Stimulated activated CD4-positive, alpha-beta T cell treated with anti-CD3 and anti-CD28 coated beads, Interleukin-2, amount 100 ng/mL, for 48 hours (primary cell): ENCODE measurements at places on chromosomes 1 and 21.
A peak's percentile ranks its signal among the peaks of the same experiment; 100 is the strongest.

GRCh38 chr1:89890085-89890752 lies 69.4 kb downstream of the LRRC8D start:
- DNase-seq = no peak

GRCh38 chr1:20076223-20076622 lies 6.2 kb downstream of the PLA2G5 start:
- DNase-seq = no peak

DNA sequence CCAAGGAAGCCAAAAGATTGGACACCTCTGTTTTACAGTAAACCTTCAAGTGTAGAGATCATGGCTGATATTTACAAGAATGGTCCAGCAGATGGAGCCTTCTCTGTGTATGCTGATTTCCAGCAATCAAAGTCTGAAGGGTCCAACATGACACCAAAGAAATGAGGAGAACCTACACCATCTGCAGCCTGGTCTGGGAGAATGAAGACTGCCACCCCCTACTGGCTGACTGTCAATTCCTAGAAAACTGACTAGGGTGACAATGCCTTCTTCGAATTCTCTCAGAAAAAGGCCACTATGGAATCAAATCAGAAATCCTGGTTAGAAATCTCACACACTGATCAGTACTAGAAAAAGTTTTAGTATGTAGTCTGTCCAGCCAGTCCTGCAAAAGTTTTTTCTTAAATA lies 83.3 kb downstream of the CDC42BPA start:
- DNase-seq = no peak

- DNase-seq = no peak
Measured at GRCh38 chr21:43624339-43624738, 34.9 kb downstream of the HSF2BP start.

- no peak for DNase-seq
Measured at GRCh38 chr1:86594284-86594770, 47.4 kb downstream of the CLCA4 start.

GRCh38 chr1:17119773-17120480 lies 676 bp upstream of the PADI2 start:
- no peak for DNase-seq

DNA sequence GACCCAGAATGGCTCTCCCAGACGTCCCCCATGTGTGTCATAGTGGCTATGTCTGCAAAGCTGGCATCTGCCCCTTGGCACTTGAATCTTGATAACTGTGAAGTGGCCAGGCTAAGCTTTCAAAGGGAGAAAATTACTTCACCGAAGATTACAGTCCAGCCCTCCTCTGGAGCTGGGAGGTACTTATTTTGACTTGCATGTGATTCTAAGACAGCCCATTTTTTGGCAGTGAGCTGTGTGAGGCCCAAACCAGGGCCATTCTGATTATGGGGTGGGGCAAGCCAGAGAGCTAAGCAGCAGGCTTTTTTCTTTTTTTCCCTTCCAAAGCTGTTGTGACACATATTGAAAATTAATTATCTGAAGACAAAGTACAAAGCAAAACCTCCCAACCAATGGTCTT lies 42.1 kb upstream of the C8B start:
- DNase-seq = no peak

GRCh38 chr1:112564081-112564480 lies 54.9 kb downstream of the ST7L start:
- no peak for DNase-seq

DNA sequence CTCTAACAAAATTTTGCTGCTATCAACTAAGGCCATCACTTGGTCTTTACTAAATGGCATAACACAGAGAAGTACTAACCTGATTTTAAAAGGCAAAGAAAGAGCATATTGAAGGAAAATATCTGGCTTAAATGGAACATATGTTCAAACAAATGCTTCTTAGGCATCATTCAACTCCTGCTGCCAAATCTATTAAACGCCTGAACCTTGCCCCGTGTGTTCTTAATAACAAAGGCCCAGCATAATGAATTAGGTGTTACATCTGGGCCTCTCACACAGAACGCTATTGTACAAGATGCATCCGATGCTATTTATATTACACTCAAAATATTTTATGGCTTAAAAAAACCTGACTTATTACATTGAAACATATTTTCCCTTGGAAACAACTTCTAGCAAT lies 48.4 kb downstream of the B3GALNT2 start:
- DNase-seq = no peak

- DNase-seq = no peak
Measured at GRCh38 chr21:38506661-38507281, 8.5 kb upstream of the ERG start.

DNA sequence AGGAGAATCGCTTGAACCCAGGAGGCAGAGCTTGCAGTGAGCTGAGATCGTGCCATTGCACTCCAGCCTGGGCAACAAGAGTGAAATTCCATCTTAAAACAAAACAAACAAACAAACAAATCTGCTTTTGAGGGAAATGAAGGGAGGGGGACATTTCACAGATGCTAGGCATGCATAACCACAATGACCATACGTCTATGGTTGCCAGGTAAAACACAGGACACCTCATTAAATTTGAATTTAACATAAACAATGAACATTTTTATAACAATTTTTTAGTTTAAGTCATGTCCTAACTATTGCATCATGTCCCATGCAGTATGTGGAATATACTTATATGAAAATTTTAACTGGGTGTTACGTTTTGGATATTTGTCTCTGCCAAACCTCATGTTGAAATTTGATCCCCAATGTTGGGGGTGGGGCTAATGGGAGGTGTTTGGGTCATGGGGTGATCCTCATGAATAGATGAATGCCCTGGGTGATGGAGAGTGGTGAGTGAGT lies 31.0 kb upstream of the ZBTB18 start:
- no peak for DNase-seq

- no peak for DNase-seq
Measured at GRCh38 chr1:101379950-101380349, 143.1 kb downstream of the S1PR1 start.

DNA sequence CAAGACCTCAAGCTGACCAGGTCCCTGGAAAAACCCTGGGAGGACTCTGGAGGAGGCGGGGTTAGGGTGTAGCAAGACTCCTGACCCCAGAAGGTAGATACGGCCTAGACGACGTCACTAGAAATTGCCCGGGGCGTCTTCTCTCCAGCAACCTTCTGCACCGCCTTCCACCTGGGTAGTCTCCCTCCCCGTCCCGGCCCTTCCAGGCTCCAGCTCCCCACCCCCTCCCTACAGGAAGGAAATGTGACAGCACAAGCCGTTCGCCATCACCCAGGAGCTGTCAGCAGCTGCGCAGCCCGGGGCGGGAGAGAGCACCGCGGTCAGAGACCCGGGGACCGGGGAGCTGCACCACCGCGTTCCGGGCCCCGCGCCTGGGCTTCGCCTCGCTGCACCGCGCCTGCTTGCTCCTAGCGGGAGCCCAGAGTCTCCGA lies 20.0 kb downstream of the SERTAD4 start:
- DNase-seq = no peak

DNA sequence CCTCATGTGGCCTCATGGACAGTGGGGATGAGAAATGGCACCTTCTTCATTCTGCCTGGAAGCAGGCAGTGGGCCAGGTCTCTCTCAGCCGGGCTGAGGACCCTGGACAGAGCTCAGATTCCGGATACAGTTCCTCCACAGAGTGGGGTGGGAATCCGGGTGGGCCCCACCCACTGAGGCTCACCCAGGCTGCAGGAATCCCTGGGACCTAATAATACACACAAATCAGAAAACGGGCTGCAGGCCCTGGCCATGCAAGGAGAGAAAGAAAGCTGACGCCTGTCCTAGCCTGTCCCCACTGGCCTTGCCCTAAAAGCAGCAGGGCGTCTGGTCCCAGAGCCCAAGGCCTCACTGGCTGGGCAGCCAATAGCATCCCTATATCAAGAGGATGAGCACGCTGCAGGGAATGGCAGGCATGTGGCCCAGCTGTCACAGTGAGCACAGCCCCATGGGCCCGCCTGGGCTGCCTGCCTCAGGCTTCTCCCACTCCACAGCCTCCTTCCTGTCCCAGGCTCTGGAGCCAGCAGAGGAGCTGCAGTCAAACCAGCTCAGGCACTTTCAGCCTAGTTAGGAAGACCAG lies 25.3 kb downstream of the ACTA1 start:
- no peak for DNase-seq

DNA sequence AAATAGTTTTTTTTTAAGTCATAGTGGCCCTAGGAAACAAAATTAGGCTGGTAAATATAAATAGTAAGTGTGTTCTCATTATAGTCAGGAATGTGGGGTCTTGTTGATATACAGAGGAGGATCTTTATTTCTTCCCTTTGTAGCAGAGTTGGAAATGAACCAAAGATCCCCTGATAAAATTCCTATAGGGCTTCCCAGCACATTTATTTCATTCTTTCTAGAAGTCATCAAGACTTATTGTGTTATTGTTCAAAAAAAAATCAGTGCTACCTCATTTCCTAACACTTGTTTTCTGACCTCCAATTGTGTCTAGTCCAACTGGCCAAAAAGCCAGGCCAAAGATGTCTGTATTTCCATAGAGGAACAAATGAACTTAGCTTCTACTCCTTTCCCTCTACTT lies 7.6 kb upstream of the PLEKHO1 start:
- no peak for DNase-seq

- DNase-seq = no peak
Measured at GRCh38 chr1:22517956-22518355, 45.3 kb upstream of the EPHA8 start.

GRCh38 chr1:157992833-157993146 lies 655 bp upstream of the KIRREL1 start:
- no peak for DNase-seq

GRCh38 chr21:45300786-45301520 lies 13.3 kb upstream of the POFUT2 start:
- DNase-seq = no peak

DNA sequence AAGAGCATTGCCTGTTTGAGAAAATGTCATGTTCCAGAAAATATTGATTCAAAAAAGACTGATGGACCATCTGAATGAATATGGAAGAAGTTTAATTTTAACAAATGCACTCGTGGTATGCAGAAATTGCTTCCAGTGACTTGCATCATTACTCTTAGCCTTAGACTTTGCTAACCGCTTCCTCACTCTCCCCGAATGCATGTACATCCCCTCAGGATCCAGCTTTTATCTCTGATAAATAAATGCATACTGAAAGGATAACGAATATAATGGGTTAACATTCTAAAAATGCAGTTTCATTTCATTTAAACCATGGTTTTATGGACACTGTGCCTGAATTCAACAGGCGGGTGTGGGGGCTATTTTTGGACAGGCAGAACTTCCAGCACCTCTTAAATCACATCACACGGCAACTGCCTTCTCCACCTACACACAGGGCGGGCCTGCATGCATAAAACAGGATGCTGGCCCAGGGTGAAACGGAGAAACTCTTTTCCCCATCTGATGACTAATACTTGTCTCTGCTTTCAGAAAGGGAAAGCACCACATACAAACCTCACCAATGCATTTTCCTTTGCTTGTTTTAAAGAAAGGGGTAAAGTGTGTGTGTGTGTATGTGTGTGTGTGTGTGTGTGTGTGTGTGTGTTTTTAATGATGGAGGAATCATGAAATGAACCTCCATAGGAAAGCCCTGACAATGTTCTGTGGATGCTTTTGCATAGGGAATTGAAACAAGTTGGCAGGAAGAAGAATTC lies 48.7 kb downstream of the SPAG17 start:
- peak; percentile 14 for DNase-seq

DNA sequence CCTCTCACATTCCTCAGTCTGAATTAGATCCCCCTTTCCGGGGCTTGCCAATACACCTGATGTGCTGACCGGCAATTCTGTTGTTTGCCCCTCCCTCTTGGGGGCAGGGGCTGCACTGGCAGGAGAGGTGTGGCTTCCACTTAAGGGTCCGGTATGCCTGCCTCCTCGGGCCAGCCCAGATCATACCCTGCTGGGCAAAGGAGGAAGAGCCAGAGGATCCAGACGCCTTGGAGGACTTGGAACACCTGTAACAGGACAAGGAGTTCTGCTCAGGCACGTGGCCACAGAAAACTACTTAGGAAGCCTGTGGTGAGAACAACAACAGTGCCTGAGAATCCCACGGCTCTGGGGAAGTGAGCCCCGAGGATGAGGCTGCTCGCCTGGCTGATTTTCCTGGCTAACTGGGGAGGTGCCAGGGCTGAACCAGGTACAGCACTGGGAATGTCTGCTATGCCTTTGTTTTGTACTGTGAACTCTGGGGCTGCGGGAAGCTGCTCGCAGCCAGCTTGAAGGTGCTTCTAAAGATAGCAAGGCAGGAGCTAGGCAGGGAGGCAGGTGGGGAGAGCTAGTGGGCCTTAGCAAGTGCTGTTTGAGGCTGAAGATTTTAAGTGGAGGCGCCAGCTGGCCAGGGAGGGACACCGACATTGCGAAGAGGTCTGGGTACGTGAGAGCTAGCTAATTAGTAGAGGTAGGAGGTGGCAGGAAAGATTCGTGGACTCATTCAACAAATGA lies at the start of gene SMPDL3B:
TSS of gene SMPDL3B (plus strand) at position 183 of the 732 bp plus-strand sequence. CDS start at position 367, 184 bp downstream.
- DNase-seq = no peak

DNA sequence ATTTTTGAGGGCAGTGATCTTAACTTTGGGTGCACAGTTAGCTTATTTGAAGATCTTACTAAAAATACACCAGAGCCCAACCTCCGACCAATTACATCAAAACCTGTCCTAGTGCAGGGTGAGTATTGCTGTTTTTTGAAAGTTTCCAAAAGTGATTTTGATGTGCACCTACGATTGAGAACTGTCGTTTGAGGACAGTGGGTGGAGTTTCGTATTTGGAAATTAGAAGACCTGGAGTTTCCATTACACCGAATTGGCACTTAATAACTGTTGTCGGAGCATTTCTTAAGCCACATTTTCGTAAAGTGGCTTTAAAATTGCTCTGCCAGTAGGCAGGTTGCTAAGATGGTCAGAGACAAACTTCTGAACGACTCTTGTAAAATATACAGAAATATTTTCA lies 1.1 kb downstream of the SOD1 start:
- no peak for DNase-seq

DNA sequence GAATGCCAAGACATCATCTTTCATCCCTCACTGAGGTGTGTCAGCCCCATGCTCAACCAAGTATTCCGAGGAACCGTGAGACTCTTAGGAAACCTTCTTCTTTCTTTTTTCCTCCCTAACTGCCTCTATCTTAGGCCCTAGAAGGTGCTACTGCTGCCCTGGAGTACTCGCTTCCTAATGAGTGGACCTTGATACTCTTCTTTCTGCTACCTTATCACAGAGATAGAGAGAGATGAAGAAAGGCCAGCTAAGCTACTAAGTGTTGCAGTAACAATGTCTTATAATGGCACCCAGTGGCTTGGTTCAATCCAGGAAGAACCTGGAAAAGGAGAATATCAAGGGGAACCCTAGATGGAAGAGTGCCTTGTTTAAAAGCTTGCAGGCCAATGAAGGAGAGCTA lies 86.6 kb downstream of the KIRREL1 start:
- DNase-seq = no peak

DNA sequence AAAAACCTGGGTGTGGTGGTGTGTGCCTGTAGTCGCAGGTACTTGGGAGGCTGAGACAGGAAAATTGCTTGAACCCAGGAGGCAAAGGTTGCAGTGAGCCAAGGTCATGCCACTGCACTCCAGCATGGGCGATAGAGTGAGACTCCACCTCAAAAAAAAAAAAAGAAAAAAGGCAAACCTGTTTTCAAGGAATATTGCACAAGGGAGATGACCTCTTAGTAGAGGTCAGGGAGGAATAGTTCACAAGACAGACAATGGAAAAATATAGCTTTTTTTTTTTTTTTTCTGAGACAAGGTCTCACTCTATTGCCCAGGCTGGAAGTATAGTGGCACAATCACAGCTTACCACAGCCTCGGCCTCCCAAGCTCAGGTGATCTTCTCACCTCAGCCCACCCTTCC lies 22.5 kb upstream of the SUCO start:
- no peak for DNase-seq

- DNase-seq = peak; percentile 90
Measured at GRCh38 chr1:173868266-173869020, at the start of gene ZBTB37. TSS of gene ZBTB37 (plus strand) at chr1:173868380. CDS start at chr1:173870226, 1,846 bp downstream.

GRCh38 chr1:60865166-60865565 lies 217.2 kb upstream of the NFIA start:
- DNase-seq = no peak
